PC-3 (cell line): ENCODE measurements at places on chromosomes 4 and X.

DNA sequence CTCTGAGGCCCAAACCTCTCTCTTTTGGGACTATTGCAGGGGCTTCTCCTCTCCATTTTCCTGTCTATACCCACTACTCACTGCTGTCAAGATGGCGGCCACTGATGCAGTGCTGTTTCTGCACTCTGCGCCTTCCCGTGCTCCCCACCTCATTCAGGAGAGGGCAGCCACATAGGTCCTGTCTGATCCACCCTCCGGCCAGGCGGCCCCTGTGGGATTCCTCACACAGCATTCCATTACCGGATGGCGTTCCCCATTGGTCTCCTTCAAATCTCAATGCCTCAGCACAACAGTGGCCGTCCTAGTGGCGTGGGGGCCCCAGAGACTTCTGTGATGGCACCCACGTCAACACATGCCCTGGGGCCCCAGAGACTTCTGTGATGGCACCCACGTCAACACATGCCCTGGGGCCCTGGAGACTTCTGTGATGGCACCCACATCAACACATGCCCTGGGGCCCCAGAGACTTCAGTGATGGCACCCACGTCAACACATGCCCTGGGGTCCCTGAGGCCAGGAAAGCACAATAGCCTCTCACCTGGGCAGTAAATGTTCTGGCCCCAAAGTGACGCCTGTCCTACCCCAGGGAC, 7.3 kb downstream of the SPON2 start:
- DNase-seq, result no peak

DNA sequence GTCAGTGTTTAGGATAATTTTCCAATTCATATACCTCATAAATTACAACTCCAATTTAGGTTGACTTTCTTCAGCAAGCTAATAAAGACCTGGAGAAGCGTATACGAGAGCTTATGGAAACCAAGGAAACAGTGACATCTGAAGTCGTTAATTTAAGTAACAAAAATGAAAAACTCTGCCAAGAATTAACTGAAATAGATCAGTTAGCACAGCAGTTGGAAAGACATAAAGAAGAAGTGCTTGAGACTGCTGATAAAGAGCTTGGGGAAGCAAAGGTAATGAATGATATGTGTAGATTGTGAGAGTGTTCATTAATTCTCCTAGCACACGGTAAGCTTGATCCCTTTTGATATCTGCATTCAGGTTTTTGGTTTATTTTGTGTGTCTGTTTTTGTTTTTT, 16.8 kb downstream of the CEP135 start:
- DNase-seq, result no peak

GRCh38 chrX:70476934-70477733, 32.5 kb downstream of the DLG3 start:
- DNase-seq, result peak; percentile 79

DNA sequence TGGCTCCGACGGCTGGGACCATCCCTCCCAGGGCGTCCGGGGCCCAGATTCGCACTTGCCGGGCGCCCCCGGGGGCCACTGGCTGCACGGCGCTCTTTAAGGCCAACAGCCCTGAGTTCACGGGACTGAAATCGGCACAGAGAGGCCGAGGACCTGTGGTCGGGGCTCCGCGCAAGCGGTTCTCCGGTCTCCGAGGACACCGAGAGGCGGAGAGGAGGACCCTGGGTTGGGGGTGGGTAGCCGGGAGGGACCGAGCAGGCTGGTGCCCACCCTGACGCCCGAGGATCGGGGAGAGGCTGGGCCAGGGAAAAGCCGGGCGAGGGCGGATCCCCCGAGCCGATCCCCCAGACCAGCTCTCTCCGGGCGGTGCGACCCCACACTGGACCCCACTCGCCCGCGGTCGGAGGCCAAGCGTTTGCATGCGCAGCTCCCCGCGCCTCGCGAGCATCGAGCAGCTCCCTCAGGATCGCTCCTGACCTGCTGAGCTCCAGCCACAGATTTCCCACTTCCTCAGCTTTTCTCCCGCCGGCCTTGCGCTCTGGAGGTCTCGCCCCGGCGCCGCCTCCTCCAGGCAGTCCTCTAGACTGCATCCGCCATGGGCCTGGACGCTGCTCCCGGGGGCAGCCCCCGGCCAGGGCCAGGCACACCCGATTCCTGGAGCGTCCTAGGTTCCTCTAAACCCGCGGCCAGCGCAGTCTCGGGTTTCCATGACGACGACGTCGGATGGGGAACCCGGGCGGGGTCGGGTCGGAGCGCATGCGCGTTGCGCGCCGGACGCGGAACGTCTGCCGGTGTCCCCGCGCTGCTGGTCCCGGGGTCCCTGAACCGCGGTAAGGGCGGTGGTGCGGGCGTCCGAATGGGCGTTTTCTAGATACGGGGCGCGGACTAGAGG, 17.6 kb upstream of the NAT8L start:
- peak; percentile 78 for DNase-seq

DNA sequence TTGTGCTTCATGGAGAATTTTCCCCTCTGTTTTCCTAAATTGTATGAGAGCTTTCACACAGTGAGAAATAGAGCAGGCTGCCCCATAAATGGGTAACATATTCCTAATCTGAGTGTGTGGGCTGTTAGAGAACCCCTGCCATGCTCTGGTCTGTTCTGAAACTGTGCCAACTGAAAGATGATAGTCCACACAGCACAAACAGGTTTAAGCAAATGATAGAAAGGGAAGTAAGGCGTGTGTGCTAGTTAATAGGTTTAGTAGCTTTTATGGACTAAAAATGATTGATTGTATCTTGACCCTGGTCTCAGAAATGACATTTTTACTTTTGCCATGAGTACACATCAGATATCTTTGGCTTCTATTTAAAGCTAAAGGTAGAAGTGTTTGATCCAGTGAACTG, 106.2 kb downstream of the PRRG1 start:
- DNase-seq, result peak; percentile 53

DNA sequence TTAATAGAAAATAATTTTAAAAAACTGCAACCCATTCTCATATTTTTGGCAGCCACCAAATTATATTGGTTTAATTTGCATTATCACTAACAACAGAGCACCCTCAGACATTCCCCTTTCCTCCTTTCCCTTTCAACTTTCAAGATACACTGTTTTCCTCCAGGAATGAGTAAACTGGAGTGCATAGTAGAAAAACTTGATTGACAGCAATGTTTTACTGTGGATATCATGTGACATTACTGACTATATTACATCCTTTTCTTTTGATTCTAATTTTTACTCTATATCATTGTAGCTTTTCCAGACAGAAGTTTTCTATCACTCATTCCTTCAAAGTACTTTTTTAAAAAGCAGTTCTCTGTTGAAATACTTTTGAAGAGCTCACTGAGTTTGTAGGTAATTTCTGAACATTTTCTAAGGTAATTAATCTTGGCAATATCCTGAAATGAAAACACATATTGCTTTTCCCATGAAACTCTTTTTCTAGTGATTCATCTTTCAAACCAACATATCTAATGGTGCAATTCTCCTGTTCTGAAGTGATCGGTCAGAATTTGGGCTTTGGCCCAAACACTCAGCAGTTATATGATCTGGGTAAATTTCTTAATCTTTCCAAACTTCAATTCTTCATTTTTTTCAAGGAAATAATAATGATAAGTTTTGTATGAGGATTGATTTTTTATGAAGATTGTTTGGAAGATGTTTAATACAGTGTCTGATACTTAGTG, 920.4 kb upstream of the EPHA5 start:
- DNase-seq, result peak; percentile 60

DNA sequence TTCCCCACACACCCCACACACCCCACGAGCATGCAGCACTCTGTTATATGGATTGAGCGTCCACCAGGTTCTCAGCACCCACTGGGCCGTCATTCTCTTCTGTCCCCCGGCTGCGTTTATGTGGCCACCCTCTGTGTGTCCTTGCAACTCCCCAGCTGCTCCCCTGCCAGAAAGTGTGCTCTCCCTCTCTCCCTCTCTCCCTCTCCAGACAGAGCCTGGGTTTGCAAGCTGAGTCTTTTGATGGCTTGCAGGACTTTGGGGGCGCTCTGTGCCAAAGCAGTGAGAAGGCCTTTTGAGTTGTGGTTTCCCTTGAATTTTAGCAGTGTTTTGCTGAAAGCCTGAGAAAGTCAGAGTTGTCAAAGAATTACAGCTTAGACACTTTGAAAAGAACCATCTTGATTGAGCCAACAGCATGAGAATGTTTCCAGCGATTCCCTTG, 173.5 kb downstream of the DCLK2 start:
- no peak for DNase-seq
